ENCODE measurements at places on chromosomes 2 and 18.

DNA sequence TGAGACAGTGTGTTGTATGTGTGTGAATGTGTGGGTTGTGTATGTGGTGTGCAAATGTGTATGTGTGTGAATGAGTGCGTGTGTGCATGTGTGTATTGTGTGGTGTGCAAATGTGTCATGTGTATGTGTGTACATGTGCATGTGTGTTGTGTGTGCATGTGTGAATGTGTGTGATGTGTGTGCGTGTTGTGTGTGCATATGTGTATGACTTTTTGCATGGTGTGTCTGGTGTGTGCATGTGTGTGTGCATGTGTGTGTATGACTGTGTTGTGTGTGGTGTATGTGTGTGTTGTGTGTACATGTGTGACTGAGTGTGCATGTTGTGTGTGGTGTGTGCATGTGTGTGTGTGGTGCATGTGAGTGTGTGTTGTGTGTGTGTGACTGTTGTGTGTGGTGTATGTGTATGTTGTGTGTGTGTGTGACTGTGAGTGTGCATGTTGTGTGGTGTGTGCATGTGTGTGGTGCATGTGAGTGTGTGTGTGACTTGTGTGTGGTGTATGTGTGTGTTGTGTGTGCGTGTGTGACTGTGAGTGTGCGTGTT, 268.3 kb downstream of the DCDC2C start:
- DNase-seq = no peak

- DNase-seq = no peak
Observed at GRCh38 chr2:28247734-28248133, 144.9 kb upstream of the FOSL2 start.

DNA sequence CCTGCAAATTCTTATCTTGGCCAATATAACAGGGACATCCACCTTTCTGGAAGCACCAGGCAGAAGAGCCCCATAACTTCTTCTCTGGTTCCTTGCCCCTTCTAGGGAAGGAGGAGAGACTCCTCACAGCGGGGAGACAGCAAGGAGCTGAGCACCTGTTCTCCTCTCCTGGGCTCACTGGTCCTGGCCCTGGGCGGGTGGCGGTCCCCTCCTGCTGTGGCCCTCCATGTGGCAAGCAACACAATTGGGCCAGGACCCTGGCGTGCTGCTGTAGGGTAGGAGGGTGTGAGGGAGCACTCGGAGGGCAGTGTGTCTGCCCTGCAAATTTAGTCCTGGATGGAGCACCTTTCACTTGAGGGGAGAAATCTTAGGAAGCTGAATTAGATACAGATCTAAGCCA, 6.9 kb downstream of the IL37 start:
- no peak for DNase-seq

DNA sequence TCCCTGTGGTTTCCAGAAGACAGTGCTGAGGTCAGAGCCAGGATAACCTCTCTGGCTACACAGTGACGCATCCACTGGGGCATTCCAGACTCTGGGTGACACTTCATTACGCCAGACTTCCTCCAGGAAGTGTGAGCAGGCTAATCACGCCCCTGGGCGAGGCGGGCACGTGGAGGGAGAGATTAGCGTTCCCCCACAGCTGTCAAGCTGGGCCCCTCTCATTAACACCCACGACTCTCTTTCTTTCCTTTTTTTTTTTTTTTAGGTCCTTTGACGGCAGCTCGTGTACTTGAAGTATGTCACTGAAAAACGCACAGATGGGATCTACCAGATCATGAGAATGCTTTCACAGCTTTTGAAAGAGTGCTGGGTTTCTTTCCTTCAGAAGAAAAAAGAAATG, 274.6 kb downstream of the AFF3 start:
- DNase-seq = no peak

GRCh38 chr2:39994151-39994550, 215.1 kb upstream of the THUMPD2 start:
- DNase-seq = no peak

DNA sequence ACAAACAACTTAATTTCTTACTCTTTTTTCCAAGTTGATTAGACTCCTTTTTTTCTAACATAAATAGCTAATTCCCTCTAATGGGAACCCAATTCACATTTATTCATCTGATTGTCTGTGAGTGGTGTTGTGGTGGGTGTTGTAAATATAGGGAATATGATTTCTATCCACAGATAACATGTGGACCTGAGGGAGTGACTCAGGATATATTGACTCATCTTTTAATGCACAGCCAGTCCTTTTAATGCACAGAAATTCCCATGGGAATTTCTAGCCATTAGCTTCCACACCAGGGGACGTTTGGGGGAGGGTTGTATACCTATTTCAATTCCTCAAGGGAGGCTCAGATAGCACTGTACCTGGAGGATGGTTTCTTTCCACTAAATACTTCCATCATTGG, 1339.6 kb upstream of the LRRTM1 start:
- DNase-seq = no peak

- DNase-seq = no peak
Observed at GRCh38 chr2:72389447-72389846, 241.8 kb upstream of the CYP26B1 start.

DNA sequence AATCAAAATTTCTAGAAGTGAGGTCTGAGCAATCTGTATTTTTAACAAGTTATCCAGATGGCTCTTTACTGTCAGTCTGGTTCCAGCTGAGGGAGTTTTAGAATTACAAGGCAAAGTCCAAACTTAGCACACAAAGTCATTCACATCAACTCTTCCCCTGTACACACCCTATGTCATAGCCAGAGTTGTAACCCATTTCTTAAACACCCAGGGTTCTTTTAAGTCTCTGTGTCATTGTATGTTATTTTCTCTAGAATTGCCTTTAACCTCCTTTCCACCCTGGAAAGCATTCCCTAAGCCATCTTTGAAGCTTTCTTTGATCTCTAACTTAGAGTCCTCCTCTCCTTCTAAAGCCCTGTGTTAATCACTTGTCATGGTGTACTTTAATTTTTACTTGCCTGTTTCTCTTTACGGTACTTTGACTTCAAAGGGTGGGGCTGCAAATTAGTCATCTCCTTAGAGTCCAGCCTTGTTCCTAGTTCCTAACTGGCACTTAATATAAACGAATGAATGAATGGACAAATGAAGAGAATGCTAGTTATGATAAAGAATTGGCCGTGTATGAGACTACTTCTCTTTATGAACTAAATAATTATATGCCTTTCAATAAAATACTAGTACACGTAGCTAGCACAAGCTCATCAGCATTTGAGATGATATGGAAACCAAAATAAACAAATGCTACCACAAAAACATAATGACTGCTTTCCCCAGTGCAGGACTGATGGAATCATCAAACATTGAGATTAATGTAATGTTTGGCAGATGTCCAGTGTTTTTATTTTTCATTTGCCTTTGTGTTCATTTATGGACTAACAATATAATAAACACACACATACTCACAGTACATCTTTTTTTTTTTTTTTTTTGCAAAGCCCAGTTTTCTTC, 11.9 kb upstream of the ACTR3 start:
- no peak for DNase-seq

- no peak for DNase-seq
Observed at GRCh38 chr2:135157856-135158255, 105.8 kb downstream of the RAB3GAP1 start.

DNA sequence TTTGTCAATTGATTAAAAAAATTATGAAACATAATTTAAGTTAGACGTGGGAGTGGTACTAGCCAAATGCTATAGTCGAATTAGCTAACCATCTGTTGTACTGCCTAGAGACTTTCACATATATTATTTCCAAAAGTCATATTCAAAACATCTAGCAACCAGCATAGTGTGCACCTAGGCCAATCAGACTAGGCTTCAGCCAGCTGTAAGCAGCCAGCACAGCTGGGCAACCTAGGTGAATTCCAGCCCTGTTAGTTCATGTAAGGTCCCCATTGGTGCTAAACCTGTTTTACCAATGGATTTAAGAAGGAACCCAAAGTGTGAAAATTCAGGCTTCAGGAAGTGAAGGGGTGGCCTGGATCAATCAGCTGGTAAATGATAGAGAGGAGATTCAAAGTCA, 144.3 kb downstream of the BCL2 start:
- no peak for DNase-seq

DNA sequence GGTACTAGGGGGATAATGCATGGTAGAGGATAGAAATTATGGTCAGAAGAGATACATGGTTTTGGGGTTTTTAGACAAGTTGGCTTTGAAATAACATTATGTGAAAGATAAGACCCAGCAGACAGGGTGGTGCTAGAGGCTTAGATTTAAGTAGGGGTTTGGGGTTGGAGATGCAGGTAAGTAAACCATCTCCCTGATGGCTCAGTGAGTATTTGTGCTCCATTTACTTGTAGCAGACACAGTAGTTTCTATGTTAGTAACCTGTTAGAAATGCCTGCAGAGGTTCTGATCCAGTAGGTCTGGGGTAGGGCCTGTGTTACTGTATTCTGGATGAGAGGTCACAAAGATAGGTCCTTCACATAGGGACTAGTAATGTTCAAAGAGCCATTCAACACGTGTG, 13.7 kb downstream of the WDR43 start:
- DNase-seq = no peak

DNA sequence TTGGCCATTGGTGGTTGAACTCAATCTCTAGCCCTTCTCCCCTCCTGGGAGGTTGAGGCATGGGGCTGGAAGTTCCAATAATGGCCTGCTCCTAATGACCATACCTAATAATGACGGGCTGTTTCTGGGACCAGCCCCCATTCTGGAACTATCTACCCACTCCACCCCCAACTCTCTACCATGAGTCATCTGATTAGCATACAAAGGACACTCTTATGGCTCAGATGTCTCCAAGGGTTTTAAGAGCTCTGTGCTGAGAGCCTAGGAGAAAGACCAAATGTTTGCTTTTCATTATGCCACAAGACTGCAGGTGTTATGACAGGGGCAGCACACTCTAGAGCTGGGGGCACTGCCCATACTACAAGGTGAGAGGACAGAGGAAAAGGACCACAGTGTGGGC, 137.0 kb upstream of the NCKAP5 start:
- no peak for DNase-seq

- DNase-seq = no peak
Observed at GRCh38 chr2:124039762-124040291, 14.7 kb downstream of the CNTNAP5 start.

GRCh38 chr2:170930131-170930990, 1.3 kb downstream of the GORASP2 start:
- DNase-seq = peak; percentile 38

- no peak for DNase-seq
Observed at GRCh38 chr2:52710810-52711618, 1056.6 kb upstream of the CHAC2 start.

DNA sequence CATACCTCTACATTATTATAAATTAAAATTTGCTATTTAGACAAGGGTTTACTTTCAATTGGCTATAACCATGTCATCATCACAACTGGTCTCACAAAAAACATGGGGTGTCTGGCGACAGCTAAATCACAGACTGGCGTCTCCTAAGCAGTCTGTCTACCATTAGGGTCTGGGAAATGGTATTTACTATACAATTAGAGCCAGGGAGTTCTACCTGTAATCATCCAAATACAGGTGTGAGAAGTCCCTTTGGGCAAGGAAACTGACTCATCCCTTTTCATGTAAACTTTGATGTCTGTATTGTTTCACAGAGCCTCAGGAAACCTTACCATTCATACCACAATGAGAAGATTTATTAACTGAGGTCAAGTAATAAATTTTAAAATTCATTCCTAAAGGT, 126.7 kb downstream of the OLA1 start:
- DNase-seq = no peak

DNA sequence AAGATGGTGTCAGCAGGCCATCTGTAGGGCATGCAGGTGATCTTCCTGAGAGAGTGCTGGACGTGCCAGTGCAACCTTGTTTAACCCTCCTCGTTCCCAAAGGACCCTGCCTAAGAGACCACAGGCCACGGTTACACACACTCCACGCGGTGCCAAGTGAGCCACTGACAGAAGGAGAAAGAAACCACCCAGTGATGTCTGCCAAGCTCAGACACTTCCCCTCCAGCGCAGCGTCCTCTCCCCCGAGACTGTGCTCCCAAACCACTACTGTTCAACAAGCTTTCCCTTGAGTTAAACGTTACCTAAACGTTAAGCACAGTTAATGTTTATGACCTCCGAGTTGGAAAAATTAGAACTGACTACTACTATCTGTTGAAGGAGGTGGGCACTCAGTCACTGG, 119.1 kb upstream of the NCK2 start:
- no peak for DNase-seq

GRCh38 chr2:181462033-181462432, 4.8 kb downstream of the ITGA4 start:
- DNase-seq = no peak

DNA sequence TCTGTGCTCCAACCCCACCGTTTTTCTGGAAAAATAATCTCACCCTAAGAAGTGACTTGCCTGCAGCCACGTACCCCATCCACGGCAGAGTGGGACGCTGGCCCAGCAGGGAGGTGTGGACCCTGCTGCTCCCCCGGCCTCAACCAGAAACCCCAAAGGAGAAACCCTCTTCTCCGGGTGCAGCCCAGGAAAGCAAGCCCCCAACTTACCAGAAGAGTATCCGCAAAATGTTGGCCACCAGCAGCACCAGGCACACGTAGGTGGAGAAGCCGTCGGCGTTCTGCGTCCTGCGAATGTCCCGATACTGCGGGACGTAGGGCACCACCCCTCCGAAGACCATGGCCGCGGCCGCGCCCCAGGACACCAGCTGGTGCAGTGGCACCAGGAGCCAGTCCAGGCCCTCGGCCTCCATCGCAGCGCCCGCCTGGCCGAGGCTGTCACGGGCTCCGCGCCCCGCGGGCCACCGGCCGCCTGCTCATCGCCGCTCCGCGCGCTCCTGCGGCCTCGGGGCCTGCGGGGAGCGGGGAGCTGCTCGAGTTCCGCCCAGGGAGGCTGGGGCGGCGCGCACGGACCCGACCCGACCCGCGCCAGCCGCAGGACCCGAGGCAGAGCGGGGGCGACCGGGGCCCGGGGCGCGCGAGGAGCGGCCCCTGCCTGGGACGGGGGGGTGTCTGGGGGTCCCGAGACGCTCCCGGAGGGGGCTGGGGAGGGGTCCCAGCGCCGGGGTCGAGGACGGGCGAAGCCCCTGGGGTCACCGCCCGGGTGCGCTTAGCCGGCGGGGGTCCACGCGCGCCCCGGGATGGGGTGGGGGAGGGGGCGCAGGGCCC, 725 bp downstream of the SLC66A2 start:
- DNase-seq = no peak

DNA sequence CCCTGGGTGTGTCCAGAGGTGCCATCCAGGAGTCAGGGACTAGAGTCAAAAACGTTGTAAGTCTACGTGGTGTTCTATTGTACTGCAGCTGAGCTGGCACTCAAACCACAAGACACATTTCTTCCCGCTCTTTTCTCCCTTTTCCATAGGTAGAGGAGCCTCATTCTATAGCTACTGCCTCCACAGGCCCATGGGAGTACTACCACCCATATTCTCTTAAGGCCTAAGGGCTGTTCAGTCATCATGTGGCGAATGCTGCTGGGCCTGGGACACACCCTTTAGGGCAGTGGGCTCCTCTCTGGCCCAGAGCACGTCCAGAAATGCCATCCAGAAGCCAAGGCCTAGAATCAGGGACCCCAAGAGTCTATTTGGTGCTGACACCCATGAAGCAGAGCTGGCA, 1271.7 kb downstream of the CNTNAP5 start:
- DNase-seq = no peak

- DNase-seq = no peak
Observed at GRCh38 chr2:43542285-43542933, 53.4 kb downstream of the THADA start.
